Pons (tissue), 1 donor: ENCODE measurements at places on chromosomes 16 and 17.

DNA sequence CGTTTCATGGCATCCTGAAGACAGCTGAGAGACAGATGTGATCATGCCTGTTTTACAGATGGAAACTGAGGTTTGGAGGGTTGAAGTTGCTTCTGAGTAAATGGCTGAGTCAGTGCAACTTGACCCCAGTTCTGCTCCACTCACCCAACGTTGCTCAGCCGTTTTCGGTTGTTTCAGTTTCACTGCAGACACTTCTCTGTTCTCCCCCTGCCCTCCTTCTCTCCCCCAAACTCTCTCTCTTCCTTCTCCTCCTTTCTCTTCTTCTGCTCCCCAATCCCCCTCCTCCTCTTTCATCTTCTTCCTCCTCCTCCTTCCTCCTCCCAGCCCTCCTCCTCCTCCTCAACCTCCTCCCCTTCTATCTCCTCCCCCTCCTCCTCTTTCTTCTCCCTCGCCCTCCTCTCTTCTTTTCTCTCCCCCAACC is 9.4 kb upstream of the CEP20 start:
- DNase-seq: no peak

GRCh38 chr16:79261481-79261940 is 339.0 kb downstream of the MAF start:
- DNase-seq: peak; percentile 26

GRCh38 chr16:54237-54581 is 581 bp downstream of the SNRNP25 start:
- DNase-seq: no peak

DNA sequence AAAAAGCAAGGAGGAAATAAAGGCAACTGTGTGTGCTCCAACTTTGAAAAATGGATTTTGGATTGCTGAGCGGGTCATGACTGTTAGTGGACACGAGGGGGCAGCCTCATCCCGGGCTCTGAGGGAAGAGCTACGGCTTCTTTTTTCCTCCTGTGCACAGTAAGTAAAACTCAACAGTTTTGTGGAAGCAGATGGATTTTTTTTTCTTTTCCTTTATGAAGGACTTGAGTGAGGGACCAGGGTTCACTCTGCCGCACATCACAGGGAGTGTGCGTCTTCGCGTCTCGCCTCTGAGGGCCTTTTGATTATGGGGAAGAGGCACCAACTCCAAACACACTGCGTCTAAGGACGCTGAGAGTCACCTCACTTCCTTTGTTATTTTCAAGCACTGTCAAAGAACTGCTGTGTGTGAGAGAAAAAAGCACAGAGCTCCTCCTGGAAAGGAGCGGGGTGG is 80.3 kb upstream of the GOT2 start:
- peak; percentile 40 for DNase-seq

- no peak for DNase-seq
Observed at GRCh38 chr16:5479926-5480325, 382.3 kb upstream of the EEF2KMT start.

- DNase-seq: no peak
Observed at GRCh38 chr16:87328846-87329245, 11.7 kb upstream of the C16orf95 start.

GRCh38 chr17:40284085-40284713 is 3.5 kb upstream of the CDC6 start:
- no peak for DNase-seq

DNA sequence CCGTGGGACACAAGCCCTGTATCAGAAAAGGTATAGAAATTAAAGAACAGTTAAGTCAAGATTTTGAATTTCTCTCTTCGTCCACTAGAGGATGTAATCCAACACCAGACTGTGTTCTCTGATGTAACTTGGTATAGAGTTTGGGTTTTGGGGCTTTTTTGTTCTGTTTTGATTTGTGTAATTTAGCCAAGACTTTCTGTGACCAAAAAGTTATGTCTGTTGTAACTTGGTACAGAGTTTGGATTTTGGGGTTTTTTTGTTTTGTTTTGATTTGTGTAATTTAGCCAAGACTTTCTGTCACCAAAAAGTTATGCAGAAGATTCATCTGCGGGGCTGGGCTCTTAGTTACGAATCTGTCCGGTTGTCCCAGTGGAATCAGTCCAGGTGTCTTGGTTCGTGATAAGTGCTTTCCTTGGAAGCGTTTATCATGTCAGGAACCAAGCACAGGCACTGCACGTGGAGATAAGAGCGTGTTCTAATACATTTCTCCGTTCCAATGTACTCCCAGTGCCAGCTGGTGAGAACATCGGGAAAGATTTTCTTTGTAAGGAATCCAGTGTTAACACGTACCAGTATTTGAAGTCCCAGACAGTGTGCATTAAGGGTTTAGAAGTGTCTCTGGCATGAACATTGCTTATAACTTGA is 44.1 kb upstream of the SEC14L1 start:
- peak; percentile 91 for DNase-seq

- no peak for DNase-seq
Observed at GRCh38 chr16:20072874-20073202, 852 bp downstream of the GPR139 start.

DNA sequence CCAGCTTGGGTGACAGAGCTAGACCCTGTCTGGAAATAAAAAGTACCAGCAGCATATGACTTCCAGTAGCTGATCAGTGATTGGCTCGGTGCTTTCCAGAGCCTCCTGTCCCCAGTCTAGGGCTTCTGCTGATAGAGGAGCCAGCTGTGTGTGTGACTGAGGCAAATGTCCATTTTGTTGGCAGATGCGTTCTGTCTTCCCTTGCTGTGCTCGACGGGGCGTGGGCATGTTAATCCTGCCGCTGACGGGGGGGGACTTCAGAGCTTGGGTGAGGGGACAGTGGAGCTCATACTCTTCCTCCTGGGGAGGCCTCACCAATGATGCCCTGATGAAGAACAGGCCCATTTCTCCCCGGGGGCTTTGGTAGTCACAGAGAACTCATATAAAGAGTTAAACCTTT is 14.6 kb downstream of the KCTD2 start:
- DNase-seq: no peak

DNA sequence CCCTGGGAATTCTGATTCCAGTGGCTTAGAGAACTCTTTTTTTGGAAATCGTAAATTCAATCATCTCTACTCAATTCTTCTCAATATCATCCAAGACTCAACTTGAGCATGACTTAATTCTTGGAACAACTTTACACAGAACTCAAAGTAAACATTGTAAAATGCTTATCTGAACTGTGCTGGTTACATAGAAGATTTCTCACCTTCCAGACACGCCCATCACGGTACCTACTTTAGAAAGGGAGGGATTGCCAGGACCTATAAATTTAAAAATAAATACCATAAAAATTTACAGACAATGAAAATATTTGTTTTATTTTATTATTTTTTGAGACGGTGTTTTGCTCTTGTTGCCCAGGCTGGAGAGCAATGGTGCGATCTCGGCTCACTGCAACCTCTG is 26.5 kb downstream of the MAP1LC3B start:
- DNase-seq: no peak

GRCh38 chr16:68770671-68771070 is 33.6 kb downstream of the CDH1 start:
- DNase-seq: no peak

GRCh38 chr17:63519972-63520882 is 2.9 kb upstream of the KCNH6 start:
- DNase-seq: no peak

DNA sequence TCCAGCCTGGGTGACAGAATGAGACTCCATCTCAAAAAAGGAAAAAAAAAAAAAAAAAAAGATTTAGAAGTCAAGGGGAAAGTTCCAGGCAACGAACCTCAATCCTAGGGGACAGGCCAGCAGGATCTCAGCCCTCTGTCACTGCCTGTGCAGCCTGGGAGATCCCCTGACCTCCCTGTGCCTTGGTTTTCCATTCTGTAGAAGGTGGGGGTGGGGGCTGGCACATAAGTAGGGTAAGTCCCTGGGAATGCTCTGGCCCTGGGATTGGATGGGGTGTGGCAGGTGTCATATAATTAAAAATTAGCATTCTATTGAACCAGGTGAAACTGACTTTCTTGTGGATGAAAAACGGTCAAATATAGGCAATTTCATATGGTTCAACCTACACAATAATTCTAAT is 90.5 kb downstream of the C16orf78 start:
- no peak for DNase-seq

DNA sequence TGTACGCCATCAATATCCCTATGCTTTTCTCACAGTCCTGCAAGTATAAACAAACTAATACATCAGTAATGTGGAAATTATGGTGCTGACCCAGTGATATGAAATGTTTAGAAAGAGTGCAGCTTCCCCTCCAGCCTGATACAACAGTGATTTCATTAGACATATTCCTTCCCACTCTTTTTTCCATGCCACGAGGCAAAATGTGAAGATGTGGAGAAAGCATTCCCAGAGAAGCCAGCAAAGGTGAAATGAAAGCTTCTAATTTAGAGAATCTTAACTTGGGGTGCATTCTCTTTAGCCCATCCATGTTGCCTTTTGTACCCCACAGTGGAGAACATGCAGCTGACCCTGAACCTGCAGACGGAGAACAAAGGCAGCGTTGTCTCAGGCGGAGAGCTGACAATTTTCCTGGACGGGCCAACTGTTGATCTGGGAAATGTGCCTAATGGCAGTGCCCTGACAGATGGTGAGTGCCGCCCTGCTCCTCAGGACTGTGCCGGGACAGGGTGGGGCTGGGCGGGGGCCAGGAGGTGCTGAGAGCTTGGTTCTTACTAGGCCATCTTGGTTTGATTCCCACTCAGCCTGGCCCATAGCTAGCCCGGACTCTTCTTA is 77.8 kb downstream of the WWP2 start:
- peak; percentile 92 for DNase-seq

DNA sequence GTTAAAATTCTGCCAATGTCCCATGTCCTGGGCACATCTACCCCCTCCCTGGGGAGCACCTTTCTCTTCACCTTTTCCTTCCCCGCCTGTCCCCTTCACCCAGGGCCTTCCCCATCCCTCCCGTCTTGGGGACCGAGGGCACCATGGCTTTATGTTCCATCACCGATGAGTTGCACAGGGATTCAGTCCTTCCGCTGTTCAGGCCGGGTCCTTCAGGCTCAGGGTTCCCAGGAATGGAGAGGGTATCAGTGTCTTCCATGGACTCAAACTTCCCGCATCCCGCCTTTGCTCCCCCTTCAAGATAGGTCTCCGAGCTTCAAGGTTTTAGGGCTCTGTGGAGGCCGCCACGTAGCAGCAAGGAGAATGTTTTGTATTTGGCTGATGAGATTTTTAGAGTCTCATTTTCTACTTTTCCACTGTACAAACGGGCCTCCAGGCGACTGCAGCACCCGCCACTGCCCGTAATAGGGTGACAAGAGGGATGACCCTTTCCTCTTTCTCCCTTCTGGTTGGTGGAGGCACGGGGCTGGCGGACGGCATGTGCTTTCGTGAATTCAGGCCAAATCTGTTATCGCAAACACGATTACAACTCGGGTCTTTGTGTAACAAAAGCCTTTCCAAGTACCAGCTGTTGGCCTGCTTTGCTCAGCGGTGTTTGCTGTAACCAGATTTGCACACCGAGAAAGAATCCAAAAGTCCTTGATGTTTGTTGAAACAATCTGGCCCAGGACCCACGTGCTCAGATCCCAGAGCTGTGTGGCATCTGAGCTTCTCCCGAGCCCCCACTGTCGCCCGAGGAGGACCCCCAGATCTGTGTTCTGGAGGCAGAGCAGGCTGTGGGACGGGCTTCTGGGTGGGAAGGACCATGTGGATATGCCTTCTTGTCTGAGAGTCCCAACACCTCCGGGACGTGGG is 236.3 kb downstream of the SEC14L1 start:
- DNase-seq: no peak

- DNase-seq: no peak
Observed at GRCh38 chr16:49024016-49024415, 257.6 kb downstream of the CBLN1 start.

- DNase-seq: peak; percentile 24
Observed at GRCh38 chr16:66553223-66553622, 847 bp downstream of the CKLF start.

DNA sequence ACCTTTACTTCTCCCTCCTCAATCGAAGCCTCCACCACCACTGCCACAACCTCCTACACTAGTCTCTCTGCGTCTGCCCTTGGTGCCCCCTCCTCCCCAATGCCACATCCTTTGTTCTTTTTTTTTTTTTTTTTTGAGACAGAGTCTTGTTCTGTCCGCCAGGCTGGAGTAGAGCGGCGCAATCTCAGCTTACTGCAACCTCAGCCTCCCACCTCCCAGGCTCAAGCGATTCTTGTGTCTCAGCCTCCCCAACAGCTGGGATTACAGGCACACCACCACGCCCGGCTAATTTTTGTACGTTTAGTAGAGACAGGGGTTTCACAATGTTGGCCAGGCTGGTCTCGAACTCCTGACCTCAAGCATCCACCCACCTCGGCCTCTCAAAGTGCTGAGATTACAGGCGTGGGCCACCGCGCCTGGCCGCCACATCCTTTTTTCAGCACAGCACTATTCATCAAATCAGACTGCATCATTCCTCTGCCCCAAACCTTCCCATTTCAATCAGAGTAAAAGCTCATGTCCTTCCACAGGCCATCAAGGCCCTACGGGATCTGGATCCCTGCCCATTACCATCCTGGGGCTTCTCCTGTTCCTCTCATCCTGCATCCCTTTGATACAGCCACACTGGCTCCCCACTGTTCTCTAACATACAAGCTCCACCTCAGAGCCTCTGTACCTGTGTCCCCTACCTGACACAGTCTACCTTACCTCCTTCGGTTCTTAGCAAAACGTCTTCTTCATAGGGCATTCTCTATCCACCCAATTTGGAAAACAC is 2.0 kb downstream of the KLHL11 start:
- no peak for DNase-seq

DNA sequence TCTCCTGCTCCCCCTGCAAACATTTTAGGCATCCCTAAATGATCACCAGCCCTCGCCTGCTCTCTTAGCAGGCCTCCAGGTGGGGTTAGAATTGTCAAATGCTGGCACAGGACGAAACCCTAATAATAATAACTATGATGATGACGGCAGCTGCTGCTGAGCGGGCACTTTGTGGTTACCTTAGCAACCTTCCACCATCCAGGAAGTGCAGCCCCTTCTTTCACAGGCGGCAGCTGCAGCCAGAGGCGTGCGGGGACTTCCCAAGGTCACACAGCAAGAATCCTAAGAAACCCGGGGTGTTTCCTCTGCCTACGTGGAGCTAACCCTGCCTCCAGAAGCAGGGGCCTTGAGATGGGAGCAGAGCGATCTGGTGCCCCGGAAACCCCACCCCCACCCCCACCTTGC is 22.4 kb upstream of the EIF1 start:
- no peak for DNase-seq

DNA sequence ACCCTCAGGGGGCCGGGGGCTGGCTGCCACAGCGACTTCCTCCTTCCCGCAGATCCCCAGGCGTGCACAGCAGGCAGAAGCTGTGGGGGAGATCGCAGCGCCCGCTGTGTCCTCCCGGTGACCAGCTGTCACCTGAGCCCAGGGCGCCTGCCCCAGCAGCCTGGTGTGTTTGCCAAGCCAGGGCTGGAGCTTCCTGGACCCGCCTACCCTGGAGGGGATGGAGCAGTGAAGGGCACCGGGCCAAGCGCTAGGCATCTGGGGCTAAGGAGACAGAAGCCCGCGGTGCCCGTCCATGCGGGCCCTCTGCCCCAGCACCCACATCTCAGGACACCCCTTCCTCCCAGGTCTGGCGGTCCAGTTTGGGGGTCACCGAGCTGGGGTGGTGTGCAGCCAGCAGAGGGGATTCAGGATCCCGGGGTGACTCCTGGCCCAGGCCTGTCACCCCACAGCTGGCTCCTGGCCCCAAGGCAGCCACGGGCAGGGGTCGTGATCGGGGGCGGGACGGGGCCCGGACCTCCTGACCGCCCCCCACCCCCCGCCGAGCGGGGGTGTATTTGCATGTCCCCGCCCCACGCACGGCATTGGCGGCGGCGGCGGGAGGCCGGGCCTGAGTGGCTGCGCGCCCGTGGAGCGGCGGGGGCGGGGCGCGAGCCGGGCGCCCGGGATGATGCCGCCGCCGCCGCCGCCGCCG is at the start of gene RAB26:
TSS of gene RAB26 (plus strand) at position 645 of the 691 bp plus-strand sequence. CDS start 159 bp downstream, outside the sequence.
- no peak for DNase-seq
